ENCODE measurements at places on chromosomes 7 and 10. TPM values are rescaled to one million over a fixed set of nuclear protein-coding genes. Genes with fewer than 3 reads are reported as not detected.

The KAT6B gene
- total RNA-seq, result 84.2 TPM

The EEPD1 gene
- 16.9 TPM for total RNA-seq

- no peaks in the 10 kb centered on the region for H3K36me3 ChIP-seq
- no peaks in the 10 kb centered on the region for H3K27me3 ChIP-seq
- H3K4me1 ChIP-seq, result peaks cover 19% of the 10 kb centered on the region
- peak overlapping the region; percentile 91 for H3K27ac ChIP-seq
- peak; percentile 71 for DNase-seq
These were observed 113.2 kb upstream of the RHEB start for GRCh38 chr7:151632750-151633515.

GRCh38 chr10:49361735-49362568 is 33.9 kb downstream of the DRGX start:
- no peaks in the 10 kb centered on the region for H3K36me3 ChIP-seq
- DNase-seq, result peak; percentile 75
- H3K27me3 ChIP-seq, result peaks cover 6% of the 10 kb centered on the region

The KLLN gene
- not detected for total RNA-seq

- H3K27me3 ChIP-seq, result no peaks in the 10 kb centered on the region
- H3K27ac ChIP-seq, result no peak overlapping the region
- H3K36me3 ChIP-seq, result no peaks in the 10 kb centered on the region
- H3K4me1 ChIP-seq, result peaks cover 5% of the 10 kb centered on the region
- H3K4me3 ChIP-seq, result no peak overlapping the region
These were observed 172.4 kb upstream of the ZNF32 start for GRCh38 chr10:43821103-43821502.

The SPOCK2 gene
- total RNA-seq, result 3.7 TPM

The TMEM176A gene
- 3.2 TPM for total RNA-seq

DNA sequence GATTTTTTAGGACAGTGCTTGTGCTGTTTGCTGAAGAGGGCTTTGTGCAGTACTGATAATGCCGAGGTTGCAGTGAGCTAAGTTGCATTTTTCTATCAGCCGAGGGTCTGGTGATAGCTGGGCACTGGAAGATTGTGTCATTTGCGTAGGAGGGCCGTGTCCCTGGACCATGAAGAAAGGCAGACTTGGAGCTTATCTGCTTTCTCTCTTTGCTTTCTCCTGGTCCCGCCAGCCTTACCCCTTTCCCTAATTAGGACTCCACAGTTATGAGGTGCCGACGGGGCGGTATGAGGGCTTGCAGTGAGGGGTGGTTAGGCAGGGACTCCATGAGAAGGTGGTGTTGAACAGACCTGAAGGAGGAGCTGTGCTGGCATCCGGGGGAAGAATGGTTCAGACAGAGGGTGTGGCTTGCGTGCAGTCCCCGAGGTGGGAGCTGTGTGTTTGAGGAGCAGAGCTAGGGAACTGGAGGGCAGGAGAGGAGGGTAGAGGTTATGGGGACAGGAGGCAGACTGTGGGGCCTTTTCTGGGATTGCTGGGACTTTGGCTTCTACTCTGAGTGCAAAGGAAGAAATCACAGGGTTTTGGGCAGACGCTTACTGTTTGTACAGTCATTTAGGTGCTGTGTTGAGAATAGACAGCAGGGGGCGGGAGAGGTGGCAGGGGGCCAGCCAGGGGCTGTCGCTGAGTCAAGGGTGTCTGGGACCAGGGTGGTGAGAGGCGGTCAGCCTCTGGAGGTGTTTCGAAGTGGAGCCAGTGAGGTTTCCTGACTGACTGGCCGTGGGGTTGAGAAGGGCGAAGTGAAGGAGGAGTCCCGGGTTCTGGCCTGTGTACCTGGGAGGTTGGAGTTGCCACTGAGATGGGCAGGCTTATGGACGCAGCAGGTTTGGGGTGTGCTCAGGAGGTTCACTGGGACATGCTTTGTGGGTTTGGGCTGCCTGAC is 43.4 kb downstream of the PRF1 start:
- H3K27ac ChIP-seq, result no peak overlapping the region
- H3K36me3 ChIP-seq, result no peaks in the 10 kb centered on the region
- peak overlapping the region; percentile 23 for H3K4me3 ChIP-seq
- DNase-seq, result no peak

- no peaks in the 10 kb centered on the region for H3K36me3 ChIP-seq
- H3K4me1 ChIP-seq, result no peaks in the 10 kb centered on the region
- no peak overlapping the region for H3K27ac ChIP-seq
- H3K4me3 ChIP-seq, result no peak overlapping the region
- no peak for DNase-seq
These were observed 29.4 kb downstream of the CDH23 start for GRCh38 chr10:71426058-71426605.

GRCh38 chr10:45373576-45374349 is at the start of gene ALOX5:
ALOX5 (plus strand) TSS chr10:45374216; CDS start chr10:45374280, 64 bp downstream.
- no peak for DNase-seq
- H3K36me3 ChIP-seq, result no peaks in the 10 kb centered on the region
- H3K4me1 ChIP-seq, result peaks cover 21% of the 10 kb centered on the region

DNA sequence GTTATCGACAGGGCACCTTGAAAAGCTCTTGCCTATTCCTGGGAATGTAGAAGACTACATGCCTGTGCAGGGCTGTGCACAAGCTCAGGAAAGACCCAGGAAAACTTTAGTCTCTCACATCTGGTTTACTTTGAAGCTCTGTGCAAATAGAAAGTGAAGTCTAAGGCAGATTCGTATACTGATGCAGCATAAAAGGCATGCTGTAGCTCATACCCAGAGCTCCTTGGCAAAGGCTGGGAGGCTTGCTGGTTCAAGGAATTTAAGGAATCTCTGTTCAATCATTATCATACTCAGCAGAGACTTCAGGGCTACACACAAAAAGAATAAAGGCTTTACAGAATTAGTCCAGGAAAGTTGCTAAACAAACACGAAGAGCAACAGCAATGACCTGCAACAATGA is 192.0 kb downstream of the OTUD1 start:
- H3K27ac ChIP-seq, result no peak overlapping the region
- no peak for DNase-seq

- no peaks in the 10 kb centered on the region for H3K27me3 ChIP-seq
- no peak overlapping the region for H3K27ac ChIP-seq
- no peaks in the 10 kb centered on the region for H3K4me1 ChIP-seq
- peaks cover 66% of the 10 kb centered on the region for H3K36me3 ChIP-seq
- no peak overlapping the region for H3K4me3 ChIP-seq
These were observed 22.8 kb upstream of the ZNF282 start for GRCh38 chr7:149172534-149172920.

The HTR5A gene
- total RNA-seq, result not detected

- no peak overlapping the region for H3K27ac ChIP-seq
- H3K36me3 ChIP-seq, result no peaks in the 10 kb centered on the region
- peaks cover 4% of the 10 kb centered on the region for H3K27me3 ChIP-seq
- DNase-seq, result no peak
- H3K4me1 ChIP-seq, result peaks cover 14% of the 10 kb centered on the region
- peak overlapping the region; percentile 18 for H3K4me3 ChIP-seq
These were observed 14.0 kb downstream of the SLC29A4 start for GRCh38 chr7:5296611-5297226.

The KAZALD1 gene
- total RNA-seq, result 4.2 TPM

The WBP1L gene
- 131 TPM for total RNA-seq

DNA sequence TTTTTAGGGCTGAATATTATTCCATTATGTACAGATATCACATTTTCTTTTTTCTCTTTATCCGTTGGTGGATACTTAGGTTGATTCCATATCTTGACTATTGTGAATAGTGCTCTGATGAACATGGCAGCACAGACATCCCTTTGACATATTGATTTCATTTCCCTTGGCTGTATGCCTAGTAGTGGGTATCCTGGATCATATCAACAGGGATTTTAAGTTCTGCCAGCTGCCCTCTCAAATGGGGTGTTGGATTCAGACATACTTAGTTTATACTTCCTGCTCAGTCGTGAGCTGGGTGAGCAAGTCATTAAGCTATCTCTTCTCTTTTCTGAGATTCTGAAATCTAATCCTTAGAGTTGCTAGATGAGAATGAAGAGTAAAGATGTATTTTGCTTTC is 139.6 kb upstream of the SORCS3 start:
- no peak overlapping the region for H3K27ac ChIP-seq
- no peak overlapping the region for H3K4me3 ChIP-seq
- H3K4me1 ChIP-seq, result peaks cover 5% of the 10 kb centered on the region

DNA sequence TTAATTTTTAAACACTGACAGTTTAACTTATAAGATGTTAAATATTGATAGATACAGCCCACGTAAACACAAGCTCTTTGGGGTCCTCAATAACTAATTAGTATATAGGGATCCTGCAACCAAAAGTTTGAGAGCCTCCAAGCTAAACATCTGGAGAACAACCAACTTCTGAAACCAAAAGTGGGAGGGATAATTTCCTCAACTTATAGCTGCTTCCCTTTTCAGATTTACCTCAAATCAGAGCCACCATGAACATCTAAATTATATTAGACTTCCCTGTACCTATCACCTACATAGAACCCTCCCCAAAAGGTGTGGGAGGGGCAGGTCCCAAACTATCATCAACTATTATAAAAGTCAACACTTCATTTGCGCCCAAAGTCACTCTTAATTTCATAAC is 8.6 kb downstream of the PSAP start:
- no peak overlapping the region for H3K4me3 ChIP-seq
- no peaks in the 10 kb centered on the region for H3K27me3 ChIP-seq
- no peak overlapping the region for H3K27ac ChIP-seq
- DNase-seq, result no peak
- no peaks in the 10 kb centered on the region for H3K36me3 ChIP-seq

DNA sequence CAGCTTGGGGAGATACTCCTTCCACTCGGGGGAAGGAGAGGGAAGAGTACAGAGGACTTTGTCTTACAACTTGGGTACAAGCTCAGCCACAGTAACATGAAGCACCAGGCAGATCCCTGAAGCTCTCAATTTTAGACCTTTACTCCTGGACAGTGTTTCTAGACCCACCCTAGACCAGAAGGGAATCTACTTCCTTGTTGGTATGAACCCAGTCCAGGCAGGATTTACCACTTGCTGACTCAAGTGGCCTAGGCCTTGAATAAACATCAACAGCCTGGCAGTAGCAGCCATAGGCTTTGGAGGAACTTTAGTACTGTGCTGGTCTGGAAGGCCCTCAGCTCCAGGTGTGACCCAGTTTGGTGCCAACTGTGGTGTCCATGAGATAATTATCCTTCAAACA is 173.1 kb downstream of the ADRA2A start:
- no peak overlapping the region for H3K27ac ChIP-seq
- H3K36me3 ChIP-seq, result no peaks in the 10 kb centered on the region
- H3K27me3 ChIP-seq, result peaks cover 2% of the 10 kb centered on the region
- H3K4me3 ChIP-seq, result no peak overlapping the region
- no peak for DNase-seq
- H3K4me1 ChIP-seq, result no peaks in the 10 kb centered on the region

The SVOPL gene
- total RNA-seq, result not detected

DNA sequence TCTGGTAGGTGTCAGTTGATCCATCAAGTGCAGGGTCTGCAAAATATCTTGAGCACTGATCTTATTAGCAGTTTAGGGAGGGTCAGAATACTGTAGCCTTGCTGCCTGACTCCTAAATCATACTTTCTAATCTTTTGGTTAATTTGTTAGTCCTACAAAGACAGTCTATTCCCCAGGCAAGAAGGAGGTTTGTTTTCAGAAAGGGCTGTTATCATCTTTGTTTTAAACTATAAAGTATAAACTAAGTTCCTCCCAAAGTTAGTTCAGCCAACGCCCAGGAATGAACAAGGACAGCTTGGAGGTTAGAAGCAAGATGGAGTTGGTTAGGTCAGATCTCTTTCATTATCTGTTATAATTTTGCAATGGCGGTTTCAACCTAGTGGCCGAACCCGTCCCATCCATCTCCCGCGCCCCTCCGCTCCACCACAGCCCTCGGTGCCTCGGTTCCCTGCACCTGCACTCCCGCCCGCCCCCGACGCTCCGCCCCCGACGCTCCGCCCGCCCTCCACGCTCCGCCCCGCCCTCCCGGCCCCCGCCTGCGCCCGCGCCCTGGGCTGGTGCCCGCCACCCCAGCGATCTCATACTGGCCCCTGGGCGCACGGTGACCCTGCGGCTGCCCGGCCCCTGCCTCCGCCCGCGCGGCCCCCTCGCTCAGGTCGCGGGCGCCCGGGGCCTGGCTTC is at the start of gene ADCK2:
TSS of gene ADCK2 (plus strand) at position 564 of the 681 bp plus-strand sequence. CDS start 386 bp downstream, outside the sequence.
- DNase-seq, result peak; percentile 75
- peak within 1 kb of the TSS; percentile 93 for H3K4me3 ChIP-seq
- peaks cover 27% of the 10 kb centered on the region for H3K4me1 ChIP-seq
- peaks cover under 1% of the 10 kb centered on the region for H3K36me3 ChIP-seq
- peak within 1 kb of the TSS; percentile 94 for H3K27ac ChIP-seq

- no peak overlapping the region for H3K27ac ChIP-seq
- H3K4me3 ChIP-seq, result no peak overlapping the region
- DNase-seq, result no peak
- no peaks in the 10 kb centered on the region for H3K27me3 ChIP-seq
- H3K4me1 ChIP-seq, result no peaks in the 10 kb centered on the region
- no peaks in the 10 kb centered on the region for H3K36me3 ChIP-seq
These were observed 94.7 kb upstream of the JCAD start for GRCh38 chr10:30154126-30154525.

DNA sequence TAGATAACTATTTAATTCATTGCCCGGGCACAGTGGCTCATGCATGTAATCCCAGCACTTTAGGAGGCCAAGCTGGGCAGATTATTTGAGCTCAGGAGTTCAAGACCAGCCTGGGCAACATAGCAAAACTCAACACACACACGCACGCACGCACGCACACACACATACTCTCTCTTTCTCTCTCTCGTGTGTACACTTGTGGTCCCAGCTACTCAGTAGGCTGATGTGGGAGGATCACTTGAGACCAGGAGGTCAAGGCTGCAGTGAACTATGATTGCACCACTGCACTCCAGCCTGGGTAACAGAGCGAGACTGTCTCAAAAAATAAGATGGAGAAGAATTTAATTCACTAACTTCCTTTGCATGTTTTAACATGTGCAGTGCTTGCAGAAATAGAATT is 38.1 kb downstream of the PTPN12 start:
- peaks cover 43% of the 10 kb centered on the region for H3K36me3 ChIP-seq
- peaks cover 9% of the 10 kb centered on the region for H3K4me1 ChIP-seq
- H3K27ac ChIP-seq, result no peak overlapping the region
- H3K27me3 ChIP-seq, result no peaks in the 10 kb centered on the region

DNA sequence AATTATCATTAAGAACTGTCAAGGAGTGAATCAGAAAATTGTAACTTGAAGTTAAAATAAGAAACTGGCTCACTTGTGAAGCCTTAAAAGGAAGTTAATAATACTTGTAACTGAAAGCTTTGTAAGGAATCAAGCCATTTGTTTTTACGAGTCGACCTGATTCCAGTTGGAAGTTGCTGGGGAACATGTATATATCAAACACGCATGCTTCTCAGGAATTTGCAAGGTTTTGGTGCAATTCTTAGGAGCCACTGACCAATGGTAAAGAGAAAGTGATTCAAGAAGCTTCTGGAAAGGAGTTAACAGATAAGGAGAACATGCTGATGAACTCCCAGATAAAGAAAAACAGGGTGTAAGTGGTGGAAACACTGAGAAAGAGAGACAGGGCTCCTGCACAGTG is 56.4 kb downstream of the ETV1 start:
- H3K36me3 ChIP-seq, result no peaks in the 10 kb centered on the region
- no peak overlapping the region for H3K4me3 ChIP-seq
- no peak overlapping the region for H3K27ac ChIP-seq
- H3K27me3 ChIP-seq, result no peaks in the 10 kb centered on the region

- H3K36me3 ChIP-seq, result no peaks in the 10 kb centered on the region
- no peak overlapping the region for H3K4me3 ChIP-seq
- no peak for DNase-seq
These were observed 964.5 kb downstream of the CNTNAP2 start for GRCh38 chr7:147081117-147081516.

Data from suprapubic skin (tissue), 4 donors.